ENCODE measurements at places on chromosomes 7 and 10.

- DNase-seq: no peak
Measured at GRCh38 chr10:88195841-88196240, 332.4 kb downstream of the PTEN start.

DNA sequence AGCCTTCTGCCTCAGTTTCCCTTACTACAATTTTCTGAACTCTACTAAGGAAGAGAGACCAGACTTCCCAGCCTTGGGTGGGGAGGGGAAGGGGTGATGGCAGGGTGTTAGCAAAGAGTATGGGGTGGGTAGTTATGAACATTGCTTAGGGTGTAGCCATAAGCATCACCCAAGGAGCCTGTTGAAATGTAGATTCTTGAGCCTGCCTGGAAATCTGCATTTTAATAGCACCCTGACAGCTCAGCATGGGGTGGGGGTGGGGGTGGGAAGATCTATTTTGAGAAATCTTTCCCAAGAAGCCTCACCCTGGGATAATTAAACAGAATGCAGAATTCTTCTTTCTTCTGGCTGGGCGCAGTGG lies 164.8 kb downstream of the NRF1 start:
- no peak for DNase-seq

- DNase-seq: no peak
Measured at GRCh38 chr7:142716596-142716995, 32.7 kb upstream of the PRSS1 start.

DNA sequence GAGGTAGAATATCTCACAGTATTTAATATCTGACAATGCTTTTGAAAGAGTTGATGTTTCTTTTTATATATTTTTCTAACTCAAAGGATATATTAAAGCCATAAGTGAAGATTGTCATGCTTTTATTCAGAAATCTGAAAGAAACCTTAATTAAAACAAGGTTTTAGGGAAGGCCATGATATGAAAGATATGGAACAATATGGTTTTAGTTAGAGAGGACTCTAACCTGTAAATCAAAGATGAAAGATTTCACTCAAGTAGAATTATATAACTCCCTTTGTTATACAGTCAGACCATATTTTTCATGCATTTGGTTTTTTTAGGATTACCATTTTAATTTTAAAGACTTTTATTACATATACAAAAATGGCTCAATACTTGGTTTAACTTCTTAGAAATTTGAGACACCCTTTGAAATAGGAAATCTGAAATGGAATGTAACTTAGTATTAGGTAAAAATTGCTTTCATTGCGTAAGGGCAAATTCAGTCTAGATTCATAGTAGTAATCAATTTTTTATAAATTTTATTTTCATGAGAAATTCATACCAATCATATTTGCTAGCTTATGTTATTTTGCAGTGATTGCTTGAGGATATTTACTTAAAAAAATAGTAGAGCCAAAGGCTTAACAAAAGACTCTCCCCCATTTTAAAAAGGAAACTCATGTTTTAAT lies 119.8 kb downstream of the TWIST1 start:
- no peak for DNase-seq

DNA sequence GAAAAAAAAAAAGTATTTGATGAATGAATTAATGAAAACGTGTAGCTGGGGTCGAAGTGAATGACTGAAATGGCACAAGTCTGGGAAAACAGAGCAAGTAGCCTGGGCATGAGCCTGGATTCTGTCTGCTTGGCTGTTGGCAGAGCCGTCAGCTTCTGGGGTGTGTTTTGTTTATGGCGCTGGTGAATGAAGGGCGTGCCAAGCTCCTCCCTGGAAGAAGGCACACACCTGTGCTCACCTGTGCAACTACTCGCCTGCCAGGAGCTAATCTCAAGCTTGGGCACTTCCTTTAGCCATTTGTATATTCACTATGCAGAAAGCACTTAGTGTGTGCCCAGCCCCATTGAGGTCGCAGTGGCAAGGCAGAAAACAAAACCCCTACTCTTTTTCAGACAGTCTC lies 74.1 kb downstream of the GTF2IRD1 start:
- no peak for DNase-seq

GRCh38 chr10:62380016-62380415 lies 5.8 kb downstream of the ZNF365 start:
- no peak for DNase-seq

DNA sequence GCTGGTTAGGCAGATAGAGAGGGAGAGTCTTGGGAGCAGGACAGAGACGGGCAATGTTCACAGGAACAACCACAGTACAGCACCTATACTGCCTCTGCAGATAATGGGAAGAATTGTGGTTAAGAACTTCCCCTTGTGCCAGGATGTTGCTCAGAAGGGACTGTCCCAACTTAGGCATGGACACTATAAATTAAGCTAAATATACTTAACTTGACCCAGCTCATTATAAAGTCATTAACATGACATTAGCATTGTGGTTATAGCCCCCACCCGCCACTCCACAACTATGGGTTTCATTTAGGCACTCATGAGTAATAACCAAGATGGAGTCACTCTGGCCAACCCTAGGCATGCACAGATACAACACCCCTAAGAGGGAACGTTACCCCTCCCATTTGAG lies 310.9 kb upstream of the NRG3 start:
- DNase-seq: no peak

- DNase-seq: no peak
Measured at GRCh38 chr7:33854801-33855350, 50.5 kb upstream of the BMPER start.

DNA sequence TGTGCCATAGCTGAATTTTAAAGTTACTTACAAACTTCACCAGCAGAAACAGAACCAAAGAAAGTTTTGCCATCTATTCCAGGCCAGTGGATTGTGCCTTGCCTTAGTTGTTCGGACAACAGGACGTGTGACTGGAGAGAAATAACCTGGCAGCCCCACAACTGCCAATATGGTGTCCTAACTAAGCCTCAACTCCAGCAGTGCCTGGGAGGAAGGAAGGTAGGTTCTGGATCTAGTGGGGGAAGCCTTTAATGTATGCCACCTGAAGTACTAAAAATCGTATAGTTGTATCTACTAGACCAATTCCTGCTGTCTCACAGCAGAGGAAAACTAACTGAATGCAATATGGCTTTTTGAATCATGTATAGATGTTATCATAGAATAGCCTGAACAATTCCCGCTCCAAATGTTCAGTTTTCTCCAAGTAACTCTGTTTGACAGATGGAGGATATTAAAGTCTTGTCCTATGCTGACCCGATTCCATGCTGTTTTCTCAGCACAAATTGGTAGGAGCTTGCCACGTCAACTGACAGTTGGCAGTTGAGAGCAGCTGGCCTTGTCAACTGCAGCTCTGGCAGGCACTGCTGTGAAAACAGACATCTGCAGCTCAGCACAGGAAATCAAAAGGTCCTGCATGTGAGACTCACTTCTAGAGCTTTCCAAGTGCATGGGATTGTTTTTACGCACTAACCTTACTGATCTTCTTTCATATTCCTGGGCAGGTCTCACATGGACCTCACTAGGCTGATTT lies 84.5 kb upstream of the WNT16 start:
- DNase-seq: no peak

DNA sequence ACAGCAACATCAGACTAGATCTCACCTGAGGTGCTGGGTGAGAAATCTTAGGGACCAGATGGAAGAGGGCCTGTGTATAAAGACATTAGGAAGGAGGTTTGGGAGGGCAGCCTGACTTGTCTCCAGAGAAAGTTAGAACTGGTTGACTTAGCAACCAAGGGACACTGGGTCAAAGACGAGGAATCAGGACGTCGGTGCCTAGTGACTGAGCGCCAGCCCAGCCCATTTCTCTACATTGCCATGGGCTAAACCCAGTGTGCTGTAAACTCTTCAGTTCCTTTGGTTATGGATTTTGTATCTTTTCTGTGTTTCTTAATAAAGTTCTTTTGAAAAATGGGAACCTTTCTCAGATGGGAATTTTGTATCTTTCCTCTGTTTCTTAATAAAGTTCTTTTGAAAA lies 12.3 kb downstream of the TRIM56 start:
- no peak for DNase-seq

GRCh38 chr10:43230909-43231522 lies 35.8 kb downstream of the RASGEF1A start:
- peak; percentile 2 for DNase-seq

DNA sequence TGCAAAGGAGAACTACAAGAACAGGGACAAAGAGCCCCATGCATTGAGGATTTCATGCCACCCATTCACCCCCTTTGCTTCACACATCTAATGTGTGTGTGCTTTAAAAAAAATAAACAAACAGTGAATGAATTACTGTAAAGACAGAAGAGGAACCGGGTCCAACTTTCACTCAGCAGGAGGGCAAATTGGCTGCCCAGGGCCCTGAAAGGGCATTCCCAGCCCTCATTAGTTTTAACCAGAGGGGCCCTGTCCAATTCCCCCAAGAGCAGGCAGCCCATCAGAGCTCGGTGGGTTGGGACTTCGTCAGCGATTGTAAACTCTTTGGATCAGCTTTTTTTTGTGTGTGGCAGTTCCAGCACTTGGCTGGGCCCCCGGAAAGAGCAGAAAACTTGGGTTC lies 73.6 kb upstream of the PDZD8 start:
- no peak for DNase-seq

Measured in endothelial cell (in vitro differentiated cells).